ENCODE measurements at places on chromosomes 13 and 19.

DNA sequence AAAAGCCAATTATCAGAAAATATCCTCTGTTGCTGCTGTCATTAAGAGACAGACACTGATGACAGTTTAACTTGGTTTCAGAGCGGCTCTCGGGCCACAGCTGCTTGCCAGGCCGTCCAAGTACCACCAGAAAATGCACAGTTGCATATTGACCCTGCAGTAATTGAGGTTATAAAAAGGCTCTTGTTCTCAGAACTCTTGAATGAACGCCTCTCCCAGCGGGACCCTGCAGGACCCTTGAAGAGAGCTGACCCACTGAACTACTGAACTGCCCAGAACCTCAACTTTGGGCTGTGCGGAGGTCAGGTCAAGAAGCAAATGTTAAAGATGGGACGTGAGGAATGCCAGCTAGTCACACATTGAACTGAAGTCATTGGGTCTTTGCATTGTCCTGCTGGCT is 1559.0 kb upstream of the SLC10A2 start:
- DNase-seq = no peak

DNA sequence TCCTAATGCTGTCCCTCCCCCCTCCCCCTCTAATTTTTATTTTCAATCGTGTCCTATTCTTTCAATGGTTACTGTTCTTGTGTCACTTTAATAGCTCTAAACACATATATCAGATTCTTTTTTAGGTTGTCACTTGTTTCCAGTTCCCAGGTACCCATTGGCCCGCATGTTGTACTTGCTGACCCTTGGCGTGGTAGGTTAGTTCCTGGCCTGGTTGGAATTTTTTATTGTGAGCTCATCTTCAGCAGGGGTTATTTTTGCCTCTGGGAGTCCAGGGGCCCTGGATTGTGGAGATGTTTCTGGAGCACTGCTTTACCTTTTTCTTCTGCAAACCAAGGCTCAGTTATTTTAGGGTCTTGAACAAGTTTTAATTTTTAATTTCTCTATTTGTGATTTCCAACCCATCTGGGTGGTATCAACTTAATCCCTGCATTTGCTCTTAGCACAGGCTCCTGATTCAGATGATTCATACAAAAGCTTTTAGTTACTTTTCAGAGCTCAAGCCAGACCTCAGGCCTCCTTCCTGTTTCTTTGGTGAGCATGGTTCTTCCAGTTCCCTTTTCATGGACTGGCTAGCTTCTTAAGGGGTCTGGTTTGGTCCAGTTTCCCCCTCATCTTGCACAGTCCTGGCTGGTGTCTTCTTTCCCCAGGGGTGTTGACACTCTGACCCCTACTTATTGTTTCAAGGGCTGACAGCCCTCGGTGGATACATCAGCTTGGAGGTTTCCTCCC is 220.5 kb downstream of the TM9SF2 start:
- DNase-seq = no peak

DNA sequence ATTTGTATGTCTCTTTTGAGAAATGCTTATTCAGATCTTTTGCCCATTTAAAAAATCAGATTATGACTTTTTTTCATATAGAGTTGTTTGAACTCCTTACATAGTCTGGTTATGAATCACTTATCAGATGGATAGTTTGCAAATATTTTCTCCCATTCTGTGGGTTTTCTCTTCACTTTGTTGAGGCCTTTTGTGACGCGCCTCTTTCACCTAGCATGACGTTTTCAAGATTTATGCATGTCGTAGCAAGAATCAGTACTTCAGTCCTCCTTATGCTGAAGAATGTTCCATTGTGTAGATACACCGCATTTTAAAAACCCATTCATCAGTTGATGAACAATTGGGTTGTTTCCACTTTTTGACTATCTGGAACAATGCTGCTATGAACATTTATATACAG is 13.4 kb downstream of the PABPC3 start:
- DNase-seq = no peak

- DNase-seq = peak; percentile 15
Observed at GRCh38 chr13:49219647-49220035, 497 bp upstream of the MLNR start.

DNA sequence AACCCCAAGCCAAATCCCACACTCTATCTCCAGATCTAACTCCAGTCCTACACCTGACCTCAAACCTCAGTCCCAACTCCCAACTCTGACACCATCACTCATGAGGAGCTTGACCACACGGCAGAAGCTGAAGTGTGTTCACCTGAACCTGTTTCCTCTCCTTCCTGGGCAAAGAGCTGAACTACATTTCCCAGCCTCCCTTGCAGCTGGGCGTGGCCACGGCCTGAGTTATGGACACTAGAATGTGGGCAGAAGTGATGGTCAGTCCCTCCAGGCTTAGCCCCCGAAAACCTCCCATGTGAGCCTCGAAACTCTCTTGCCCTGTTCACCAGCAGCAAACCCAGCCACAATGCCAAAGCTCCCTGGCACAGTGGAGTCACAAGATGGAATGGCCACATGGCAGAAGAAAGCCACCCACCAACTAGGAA is 19.5 kb upstream of the MEIS3 start:
- DNase-seq = no peak

DNA sequence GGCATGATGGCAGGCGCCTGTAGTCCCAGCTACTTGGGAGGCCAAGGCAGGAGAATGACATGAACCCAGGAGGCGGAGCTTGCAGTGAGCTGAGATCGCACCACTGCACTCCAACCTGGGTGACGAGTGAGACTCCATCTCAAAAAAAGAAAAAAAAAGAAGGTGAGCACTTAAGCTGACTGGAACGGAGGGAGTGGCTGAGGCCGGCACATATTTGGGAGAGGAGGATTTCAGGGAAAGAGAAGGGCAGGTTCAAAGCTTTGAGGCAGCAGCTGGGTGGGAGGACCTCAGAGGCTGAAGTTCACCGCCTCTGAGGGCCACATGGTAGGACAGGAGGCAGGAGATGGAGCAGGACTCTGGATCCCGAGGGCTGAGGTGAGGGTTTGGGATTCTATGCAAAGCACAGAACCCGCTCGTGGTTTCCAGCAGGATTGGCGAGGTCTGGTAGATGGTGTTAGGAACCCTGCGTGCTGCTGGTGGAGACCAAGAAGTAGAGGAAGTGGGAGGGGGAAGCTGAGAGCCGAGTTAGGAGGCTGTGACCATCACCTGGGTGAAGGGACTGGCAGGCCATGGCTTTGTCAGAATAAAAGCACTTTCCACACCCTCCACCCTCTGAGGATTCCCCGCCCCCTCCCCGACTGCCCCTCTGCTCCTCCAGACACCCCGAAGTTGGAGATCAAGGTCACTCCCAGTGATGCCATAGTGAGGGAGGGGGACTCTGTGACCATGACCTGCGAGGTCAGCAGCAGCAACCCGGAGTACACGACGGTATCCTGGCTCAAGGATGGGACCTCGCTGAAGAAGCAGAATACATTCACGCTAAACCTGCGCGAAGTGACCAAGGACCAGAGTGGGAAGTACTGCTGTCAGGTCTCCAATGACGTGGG is 8.4 kb downstream of the CD22 start:
- DNase-seq = no peak
